ENCODE measurements at places on chromosomes 16 and 17.

- no peak for DNase-seq
Measured at GRCh38 chr16:89575247-89576152, at the start of gene CPNE7. Gene CPNE7 (plus strand): TSS chr16:89575758. CDS start chr16:89575898, 140 bp downstream.

GRCh38 chr16:54921206-54921824, 9.3 kb upstream of the IRX5 start:
- no peak for DNase-seq

GRCh38 chr17:57663326-57664070, 81.6 kb downstream of the CCDC182 start:
- no peak for DNase-seq

DNA sequence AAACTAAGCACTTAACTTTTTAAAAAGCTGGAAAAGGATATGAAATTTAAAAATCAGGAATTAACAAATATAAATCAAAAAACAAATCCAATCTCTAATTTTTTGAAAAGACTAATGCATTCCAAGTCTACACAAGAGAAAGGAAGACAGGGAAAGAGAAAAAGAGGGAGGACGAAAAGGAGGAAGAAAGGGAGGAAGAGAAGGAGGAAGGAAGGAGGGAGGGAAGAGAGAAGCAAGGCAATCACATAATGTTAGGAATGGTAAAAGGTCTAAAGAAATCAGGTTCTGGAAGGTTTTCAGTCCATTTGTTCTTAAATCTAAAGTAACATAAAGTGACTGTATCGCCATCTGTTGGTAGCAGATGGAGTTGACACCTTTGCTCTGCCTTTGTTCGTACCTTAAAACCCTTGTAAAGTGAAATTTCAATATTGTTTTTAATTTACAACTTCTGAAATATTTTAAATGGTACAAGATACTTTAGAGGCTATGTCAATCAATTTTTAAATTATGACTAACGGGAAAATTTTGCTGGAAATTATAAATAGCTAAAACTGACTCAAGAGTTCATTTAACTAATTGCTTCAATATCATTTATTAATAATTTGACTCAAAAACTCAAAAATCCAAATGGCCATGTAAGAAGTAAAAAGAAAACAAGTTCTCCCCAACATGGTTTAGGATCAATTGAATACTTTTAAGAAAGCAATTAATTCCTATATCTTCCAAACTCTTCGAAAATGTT, 20.4 kb upstream of the CDYL2 start:
- DNase-seq = no peak

- no peak for DNase-seq
Measured at GRCh38 chr16:8589057-8589899, 1.0 kb downstream of the TMEM114 start.

GRCh38 chr16:58843675-58844074, 109.6 kb upstream of the GOT2 start:
- DNase-seq = no peak

DNA sequence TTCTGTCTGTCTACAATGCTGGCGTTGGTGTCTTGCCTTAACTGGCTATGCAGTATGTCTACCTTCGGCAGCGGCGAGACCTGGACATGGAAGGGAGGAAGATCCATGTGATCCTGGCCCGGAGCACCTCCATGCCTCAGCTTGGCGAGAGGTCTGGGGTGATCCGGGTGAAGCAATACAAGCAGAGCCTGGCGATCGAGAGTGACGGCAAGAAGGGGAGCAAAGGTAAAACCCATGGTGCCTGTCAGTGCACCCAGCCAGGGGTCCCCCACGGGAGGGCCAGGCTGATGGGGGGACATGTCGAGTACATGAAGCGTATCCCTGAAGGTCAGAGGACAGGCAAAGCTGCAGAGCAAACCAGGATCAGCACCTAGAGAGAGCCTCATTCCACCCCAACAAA, 22.8 kb downstream of the PCTP start:
- no peak for DNase-seq

DNA sequence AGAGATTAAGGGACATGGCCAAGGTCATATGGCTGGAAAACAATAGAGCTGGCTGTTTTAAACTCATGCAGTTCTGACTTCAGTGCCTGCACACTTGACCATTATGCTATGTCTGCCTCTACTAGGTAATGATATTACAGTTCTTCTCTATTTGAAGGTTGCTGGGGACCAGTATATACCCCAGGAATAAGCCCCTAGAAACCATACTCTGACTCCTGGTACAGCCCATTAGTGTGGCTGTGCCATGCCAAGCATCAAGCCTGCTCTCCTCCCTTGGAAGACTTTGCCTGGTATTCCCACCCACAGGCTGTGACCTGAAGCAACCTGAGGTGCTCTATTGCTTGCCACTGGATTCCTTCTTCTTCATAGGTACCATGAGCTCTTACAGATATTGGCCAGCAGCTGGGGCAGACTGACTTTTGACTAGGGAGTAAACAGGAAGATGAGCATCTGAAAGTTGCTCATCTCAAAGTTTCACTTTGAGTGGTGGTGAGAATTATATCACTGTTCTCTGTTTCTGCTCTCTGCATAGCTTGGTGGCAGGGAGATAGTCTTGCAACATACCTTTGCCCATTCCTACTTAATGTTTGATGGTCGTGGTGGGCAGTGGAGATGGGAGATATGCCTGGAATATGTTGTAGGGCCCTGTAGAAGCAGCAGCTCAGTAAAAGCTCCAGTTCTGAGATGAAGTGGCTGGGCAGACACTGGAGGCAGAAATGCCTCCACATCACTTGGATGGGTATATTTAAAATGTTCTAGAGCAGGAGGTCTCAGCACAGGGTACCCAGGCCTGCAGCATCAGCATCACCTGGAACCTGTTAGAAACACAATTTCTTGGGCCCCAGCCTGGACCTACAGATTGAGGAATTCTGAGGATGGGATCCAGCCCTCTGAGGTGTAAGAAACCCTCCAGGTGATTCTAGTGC, 274.7 kb downstream of the HS3ST4 start:
- no peak for DNase-seq

DNA sequence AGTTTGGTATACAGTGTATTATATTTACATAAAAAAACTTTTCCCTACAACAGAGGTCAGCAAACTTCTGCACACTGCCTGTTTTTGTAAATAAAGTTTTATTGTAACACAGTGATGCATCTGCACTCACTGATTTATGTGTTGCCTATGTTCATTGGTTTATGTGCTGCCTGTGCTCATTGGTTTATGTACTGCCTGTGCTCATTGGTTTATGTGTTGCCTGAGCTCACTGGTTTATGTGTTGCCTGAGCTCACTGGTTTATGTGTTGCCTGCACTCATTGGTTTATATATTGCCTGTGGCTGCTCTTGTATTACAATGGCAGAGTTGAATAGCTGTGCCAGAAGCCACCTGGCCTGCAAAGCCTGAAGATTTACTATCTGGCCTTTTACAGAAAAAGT, 81.6 kb downstream of the MYH11 start:
- DNase-seq = no peak

DNA sequence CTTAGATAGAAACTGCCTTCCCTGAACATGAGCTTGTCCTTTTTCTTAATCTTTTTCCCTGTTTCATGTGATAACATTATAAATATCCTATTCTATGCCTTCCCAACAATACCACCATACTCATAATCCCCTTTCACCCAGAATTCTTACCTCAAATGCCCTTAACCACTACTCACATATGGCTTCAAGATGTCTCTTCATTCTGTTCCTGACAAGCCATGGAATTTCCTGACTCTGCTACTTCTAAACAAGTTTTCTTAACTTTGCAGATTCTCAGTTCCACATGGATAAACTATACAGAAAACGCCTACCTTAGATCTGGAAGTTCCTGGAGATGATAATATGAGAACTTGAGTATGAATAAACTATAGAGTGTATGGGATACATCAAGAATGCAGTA, 1217.8 kb downstream of the CDH8 start:
- DNase-seq = no peak

GRCh38 chr17:48997827-48998586, 822 bp downstream of the IGF2BP1 start:
- no peak for DNase-seq

DNA sequence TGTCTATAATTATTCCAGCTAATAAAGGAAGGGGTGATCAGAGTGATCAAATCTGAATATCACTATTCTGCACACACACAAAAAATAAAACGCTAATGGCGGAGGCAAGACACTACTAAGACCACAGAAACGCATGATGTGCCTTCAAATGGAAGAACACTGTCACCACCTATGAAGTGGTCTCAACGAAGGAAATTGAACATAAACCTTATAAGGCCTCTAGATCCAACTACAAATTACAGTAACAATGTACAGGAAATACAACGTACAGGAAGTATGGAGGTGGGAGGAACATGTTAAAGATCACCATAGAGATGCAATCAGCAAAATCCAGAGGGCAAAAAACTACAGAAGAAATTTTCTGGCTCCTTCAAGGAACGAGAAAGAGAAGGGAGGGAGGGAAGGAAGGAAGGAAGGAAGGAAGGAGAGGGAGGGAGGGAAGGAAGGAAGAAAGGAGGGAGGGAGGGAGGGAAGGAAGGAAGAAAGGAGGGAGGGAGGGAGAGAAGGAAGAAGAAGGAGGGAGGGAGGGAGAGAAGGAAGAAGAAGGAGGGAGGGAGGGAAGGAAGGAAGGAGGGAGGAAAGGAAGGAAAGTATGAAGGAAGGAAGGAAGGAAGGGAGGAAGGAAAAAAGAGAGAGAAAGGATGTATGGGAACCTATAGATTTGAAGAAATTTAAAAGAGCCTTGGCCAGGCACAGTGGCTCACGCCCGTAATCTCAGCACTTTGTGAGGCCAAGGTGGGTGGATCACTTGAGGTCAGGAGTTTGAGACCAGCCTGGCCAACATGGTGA, 3.1 kb upstream of the SGCA start:
- no peak for DNase-seq

GRCh38 chr17:38667099-38667786, 7.5 kb downstream of the EPOP start:
- DNase-seq = peak; percentile 77

DNA sequence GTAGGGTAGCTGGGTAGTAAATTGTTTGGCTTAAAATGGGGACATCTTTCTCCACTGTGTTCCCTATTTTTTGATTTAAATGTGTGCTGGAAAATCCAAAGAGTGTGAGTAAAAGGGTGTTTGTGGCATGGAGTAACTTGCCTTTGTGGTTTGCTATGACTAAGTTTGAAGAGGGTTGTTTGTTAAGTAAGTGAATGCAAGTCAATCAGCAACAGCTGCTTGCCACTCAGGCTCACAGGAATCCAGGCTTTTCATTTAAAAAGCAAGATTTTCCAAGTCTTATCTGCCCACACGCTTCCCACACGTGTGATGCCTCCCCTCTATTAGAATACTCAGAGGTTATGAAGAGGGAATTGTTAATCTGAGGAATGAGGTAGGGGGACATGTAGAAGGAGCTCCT, 847.7 kb upstream of the RBFOX1 start:
- no peak for DNase-seq

DNA sequence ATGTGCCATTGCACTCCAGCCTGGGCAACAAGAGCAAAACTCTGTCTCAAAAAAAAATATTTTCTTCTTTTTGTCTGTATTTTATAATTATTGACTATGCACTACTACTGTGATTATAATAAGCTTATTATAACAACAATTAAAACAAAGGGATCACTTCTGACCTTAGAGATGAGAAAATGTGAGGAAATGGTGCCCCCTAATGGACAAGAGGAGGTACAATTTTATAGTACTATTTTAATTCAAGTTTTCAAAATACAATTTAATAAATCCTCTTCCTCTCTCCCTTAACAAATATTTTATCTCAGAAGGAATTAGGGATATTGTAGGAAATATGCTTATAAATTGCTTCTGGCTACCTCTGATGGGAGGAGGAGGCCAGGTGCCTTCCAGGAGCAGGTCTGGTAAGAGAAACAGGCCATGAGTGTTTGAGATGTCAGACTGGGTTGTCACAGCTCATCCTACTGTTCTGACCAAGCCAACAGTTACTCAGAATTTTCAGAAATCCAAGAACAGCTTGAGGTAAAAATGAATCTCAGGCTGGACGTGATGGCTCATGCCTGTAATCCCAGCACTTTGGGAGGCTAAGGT, 14.0 kb downstream of the VPS53 start:
- no peak for DNase-seq

- no peak for DNase-seq
Measured at GRCh38 chr17:59763861-59764260, 56.4 kb downstream of the VMP1 start.

- DNase-seq = no peak
Measured at GRCh38 chr17:4950746-4951204, at the start of gene ENO3. Gene ENO3 (plus strand): TSS chr17:4951119. CDS start chr17:4951830, 711 bp downstream.

DNA sequence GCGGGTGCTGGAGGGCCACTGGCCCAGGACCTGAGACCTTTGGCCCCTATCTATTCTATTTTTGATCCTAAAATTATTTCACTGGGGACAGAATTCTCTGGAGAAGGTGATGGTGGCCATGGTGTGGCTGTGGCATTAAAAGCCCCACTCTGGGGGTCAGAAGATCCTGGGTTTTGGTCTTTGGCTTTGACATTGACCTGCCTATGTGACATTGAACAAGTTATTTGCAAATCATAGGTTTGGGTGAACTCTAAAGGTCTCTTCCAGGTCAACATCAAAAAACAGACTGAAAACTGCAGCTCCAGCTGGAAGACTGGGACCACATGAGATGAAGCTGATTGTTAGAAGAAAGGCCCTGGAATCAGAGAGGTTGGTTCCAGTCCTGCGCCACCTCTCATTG, 2.3 kb upstream of the CDH1 start:
- no peak for DNase-seq

DNA sequence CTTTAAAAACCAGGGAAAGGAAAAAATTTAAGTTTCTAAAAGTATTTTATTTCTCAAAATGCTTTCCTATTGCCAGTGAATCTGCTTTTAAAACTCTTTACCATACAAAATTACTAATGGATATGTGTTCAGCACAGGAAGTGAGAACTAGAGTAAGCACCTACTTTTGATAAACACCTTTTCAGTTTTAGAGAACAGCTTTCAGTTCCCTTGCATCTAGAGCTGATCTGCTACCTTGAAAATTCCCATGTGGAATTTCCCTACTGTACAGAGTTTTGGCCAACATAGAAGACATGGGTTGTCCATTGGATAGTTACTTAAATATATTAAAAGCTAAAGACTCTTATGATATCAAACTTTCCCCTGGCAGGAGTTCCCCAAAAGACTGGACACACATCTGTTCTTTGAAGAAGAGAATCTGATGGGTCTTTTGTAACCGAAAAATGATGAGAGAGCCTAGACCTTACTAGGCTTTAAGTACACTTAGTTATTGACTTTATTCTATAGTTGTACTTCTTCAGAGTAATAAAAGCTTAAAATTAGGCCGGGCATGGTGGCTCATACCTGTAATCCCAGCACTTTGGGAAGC, 112.1 kb upstream of the CNTNAP4 start:
- DNase-seq = no peak

DNA sequence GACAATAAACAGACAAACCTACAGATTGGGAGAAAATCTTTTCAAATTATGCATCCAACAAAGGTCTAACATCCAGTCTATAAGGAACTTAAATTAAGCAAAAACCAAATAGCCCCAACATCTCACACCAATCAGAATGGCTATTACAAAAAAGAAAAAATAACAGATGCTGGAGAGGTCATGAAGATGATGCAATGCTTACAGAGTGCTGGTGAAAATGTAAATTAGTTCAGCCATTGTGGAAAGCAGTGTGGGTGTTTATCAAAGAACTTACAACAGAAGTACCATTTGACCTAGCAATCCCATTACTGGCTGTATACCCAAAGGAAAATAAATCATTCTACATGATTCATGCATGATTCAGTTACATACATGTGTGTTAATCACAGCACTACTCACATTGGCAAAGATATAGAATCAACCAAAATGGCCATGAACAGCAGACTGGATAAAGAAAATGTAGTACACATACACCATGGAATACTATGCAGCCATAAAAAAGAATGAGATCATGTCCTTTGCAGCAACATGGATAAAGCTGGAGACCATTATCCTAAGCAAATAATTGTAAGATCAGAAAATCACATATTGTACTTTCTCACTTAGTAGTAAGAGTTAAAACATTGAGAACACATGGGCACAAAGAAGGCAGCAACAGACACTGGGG, 223.9 kb upstream of the WSB1 start:
- no peak for DNase-seq

All from sciatic nerve (tissue), 2 donors.